Caki2 (cell line): ENCODE measurements at places on chromosomes 4 and X. TPM values are rescaled to one million over a fixed set of nuclear protein-coding genes. Genes with fewer than 3 reads are reported as not detected.
A peak's percentile ranks its signal among the peaks of the same experiment; 100 is the strongest.

- no peak for DNase-seq
Observed at GRCh38 chr4:27790911-27791310, 930.3 kb downstream of the STIM2 start.

DNA sequence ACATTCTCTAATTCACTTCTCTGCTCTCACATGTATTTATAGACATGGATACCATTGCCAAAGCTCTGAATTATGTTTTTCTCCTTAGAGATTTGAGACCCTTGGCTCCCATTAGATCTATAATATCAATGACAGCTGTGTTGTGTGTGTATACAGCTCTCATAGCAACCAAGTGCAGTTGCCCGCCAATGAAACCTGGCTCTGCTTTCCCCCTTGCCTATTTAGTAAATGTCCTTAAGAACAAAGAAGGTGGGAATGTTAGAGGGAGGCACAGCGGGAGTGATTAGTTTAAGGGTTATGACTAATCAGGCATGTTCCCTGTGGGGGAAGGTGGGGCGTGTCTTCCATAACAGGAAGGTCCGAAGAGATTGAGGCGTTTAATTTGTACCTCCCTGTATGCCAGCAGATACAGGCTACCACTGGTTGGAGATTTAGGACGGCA is 100.5 kb upstream of the TBC1D9 start:
- no peak for DNase-seq

GRCh38 chr4:113641025-113641431 is 120.5 kb downstream of the CAMK2D start:
- DNase-seq, result no peak

DNA sequence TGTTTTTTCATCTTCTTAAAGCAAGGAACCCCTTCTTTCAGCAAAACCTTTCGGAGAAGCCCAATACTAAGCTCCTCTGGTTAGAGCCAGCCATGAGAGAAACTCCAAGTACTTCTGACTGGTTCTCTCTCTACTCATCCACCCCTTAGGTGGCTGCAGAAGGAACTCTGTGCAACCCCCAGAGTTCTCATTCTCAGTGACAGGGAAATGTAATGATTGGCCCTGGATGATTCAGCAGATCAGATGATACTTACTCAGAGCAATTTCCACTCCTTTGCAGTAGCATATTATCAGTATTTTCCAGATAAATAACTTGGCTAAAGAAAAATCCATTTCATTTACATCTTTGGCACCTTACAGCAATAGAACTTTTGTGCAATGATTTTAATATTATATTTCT is 3.2 kb downstream of the SPP1 start:
- peak; percentile 78 for DNase-seq

DNA sequence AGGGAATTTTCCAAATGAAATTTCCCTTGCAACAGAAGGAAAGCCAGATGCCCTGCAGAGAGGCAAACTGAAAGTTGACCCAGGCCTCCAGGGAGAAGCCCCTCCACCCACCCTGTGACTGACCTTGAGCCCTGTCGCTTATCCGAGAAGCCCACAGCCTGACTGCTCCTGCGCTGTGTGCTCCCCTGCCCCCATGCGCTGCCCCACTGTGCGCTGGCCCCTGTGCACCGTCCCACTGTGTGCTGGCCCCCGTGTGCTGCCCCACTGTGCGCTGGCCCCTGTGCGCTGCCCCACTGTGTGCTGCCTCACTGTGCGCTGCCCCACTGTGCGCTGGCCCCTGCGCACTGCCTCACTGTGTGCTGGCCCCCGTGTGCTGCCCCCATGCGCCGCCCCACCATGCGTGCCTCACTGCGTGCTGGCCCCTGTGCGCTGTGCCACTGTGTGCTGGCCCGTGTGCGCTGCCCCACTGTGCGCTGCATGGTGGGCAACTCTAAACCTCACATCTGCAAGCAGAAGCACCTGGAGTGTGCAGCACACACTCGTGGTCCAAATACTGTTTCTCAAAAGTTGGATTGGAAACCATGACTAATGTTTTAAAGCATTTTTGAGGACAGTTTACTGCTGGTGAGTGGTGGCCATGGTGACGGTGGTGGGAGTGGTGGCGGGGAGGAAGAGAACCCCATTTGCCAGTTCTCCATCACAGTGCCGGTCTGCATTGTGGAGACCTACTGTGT is 8.3 kb upstream of the GRPEL1 start:
- DNase-seq, result no peak

- no peak for DNase-seq
Observed at GRCh38 chr4:120225527-120225926, 158.9 kb upstream of the MAD2L1 start.

DNA sequence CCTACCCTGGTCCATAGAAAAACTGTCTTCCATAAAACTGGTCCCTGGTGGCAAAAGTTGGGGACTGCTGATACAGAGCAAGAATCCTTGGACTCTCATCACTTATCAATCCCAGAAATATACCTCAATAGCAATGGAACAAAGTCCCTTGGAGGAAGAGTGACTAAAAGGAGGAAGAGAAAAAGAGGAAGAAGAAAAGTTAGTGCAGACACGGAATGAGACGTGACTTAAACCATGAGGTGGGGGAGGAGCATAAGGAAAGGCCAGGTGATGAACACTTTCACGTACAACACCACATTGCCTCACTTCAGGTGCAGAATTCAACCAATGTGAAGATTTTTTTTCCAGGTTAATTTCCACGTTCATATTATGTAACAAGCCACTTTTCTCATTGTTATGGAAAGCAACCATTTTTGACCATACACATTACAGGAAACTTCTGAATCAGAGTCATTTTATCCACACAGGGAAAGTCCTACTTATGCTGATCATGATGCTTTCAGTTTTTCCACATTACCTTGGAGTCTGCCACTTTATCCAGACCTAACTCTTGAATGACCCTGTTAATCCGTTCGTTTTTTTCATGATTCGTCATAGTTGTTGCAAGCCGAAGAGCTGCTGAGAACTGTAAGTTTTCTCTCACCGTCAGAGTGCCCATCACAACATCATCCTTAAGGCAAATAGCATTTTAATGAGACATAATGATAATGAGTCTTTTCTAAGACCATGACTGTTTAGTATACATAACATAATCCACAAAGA is 27.7 kb downstream of the ABCG2 start:
- DNase-seq, result no peak

DNA sequence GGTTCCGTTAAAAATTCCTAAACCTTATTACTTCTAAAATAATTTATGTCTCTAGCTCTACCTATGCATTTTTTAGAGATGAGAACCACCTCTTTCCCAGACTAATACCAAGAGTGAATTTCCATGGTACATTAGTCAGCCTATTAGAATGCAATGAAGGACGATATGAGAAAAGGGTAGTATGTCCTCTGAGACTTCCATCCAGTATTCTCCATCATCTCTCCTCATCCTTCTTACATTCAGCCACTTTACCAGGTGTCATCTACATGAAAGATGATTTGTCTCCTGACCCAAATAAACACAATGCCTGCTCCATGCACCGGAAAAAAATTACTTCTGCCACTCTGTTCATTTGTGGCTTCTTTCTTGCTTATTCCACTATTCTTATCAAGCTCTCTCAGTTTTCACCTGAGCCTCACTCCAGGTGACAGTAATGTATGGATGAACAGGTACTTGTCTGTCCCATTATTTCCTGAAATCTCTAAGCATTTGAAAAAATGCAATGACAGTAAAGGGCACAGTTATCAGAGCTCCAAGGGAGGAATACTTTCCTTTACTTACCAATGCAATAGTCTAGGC is 97.9 kb downstream of the MAB21L2 start:
- DNase-seq, result no peak

GRCh38 chr4:139886798-139887197 is 221.2 kb downstream of the MGST2 start:
- DNase-seq, result no peak

DNA sequence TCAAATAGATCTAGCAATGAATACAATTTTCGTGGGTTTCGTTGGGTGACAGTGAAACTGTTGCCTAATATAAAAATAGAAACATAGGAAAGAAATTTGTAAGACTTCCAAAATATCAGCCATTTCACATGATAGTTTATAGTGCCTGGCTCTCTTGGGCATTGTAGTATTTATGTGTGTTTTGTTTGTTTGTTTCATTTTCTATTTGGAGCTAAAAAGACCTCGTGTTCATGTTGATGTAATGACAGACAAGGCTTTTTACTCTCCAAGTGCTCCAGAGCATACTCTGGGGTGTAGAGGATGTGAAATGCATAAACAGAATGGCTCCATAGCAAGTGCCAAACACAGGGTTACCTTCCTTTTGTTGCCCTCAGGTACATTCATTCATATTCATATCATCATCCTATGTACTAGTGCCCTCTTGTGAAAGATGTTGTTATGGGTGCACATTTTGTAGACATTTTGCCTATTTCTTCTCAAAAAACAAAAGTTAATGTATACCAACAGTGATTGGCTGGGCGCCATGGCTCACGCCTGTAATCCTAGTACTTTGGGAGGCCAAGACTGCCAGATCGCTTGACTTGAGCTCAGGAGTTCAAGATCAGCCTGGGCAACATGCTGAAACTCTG is 100.7 kb upstream of the AMOT start:
- peak; percentile 3 for DNase-seq

DNA sequence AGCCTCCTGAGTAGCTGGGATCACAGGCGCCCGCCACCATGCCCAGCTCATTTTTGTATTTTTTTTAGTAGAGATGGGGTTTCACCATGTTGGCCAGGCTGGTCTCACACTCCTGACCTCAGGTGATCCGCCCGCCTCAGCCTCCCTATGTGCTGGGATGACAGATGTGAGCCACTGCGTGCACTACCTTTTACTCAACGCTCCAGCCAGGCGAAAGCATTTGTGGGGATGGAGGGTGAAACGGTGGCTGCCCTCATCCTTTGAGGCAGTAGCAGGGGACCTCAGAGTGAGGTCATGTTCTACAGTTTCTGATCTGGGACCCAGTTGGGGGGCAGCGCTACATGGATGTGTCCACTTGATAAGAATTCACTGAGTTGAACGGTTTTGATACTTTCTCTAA is 65.8 kb upstream of the GPR78 start:
- no peak for DNase-seq

DNA sequence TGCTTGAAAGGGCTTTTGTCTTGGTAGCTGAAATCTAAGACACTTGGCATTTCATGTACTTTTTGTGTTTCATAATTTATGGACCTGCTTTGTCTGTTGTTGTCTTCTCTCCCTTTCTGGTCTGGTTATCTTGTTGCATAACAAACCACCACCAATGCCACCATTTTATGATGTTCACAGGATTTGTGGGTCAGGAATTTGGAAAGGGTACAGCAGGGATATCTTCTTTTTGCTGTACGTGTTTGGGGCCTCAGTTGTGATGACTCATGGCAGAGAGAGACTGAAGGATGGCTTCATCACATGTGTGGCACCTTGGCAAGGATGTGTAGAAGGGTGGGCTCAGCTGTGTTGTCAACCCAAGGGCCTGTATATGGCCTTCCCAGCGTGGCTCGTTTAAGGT is 35.2 kb downstream of the KDM6A start:
- no peak for DNase-seq

GRCh38 chr4:35525192-35525978 is 718.9 kb downstream of the ARAP2 start:
- DNase-seq, result no peak

GRCh38 chr4:61442936-61443335 is 242.8 kb downstream of the ADGRL3 start:
- DNase-seq, result no peak

GRCh38 chr4:105241451-105241850 is 94.8 kb downstream of the TET2 start:
- DNase-seq, result no peak

DNA sequence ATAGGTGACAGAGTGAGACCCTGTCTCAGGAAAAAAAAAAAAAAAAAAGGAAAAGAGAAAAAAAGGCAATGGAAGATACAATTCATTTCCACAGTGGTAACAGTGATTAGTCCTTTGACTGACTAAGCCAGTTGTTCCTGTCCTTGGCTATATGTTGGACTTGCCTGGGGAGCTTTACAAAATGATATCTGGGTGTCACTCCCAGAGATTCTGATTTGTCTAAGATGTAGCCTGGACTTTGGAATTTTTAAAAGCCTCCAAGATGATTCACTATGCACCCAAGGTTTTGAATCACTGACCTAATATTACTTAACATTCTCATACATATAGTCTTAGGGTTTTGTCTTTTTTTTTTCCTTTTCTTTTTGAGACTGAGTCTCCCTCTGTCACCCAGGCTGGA is 16.9 kb downstream of the HELQ start:
- DNase-seq, result no peak

DNA sequence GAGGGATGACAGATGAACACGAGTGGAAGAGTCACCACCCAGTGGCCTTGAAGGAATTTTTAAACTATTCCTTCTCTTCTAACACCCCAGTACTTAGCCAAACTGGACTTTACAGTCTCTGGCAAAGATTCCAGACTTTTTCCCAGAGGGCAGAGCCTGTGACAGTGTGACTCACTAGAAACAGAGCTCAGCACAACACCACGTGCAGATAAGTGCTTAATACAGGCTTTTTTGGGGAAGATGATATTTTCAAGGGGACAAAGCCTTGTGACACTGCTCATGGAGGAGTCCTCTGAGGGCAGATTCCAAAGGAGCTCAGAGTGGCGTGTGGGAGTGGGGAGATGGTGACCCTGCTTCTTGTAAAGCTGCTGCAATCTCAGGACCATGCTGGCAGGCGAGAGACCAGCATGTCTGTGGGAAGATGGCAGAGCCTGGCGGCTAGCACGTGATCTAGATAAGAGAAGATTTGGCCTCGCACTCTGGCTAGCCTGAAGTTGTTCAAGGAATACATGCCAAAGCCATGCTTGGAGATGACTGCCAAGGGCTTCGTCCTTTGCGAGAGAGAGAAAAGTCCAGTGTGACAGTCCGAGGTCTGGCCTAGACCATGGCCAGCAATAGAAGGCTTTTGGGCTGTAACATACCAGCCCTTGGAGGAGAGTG is 2.4 kb downstream of the RAB33A start:
- DNase-seq, result no peak

GRCh38 chrX:153450114-153450948 is 4.5 kb upstream of the TREX2 start:
- no peak for DNase-seq

- DNase-seq, result no peak
Observed at GRCh38 chr4:102492531-102493241, 8.5 kb upstream of the NFKB1 start.

The TLR10 gene
- not detected in 2 replicates for total RNA-seq

The TLR8 gene
- not detected in 2 replicates for total RNA-seq

The PRR32 gene
- total RNA-seq, result not detected in 2 replicates

The DUSP21 gene
- not detected in 2 replicates for total RNA-seq

The NOX1 gene
- not detected in 2 replicates for total RNA-seq

The RIPPLY1 gene
- total RNA-seq, result not detected in 2 replicates

The RASL11B gene
- total RNA-seq, result not detected in 2 replicates

The NAT8L gene
- 2.7 and 3.0 TPM in 2 replicates for total RNA-seq

The KLKB1 gene
- not detected in 2 replicates for total RNA-seq

The RENBP gene
- total RNA-seq, result 13.5 and 15.5 TPM in 2 replicates

The MMRN1 gene
- total RNA-seq, result not detected in 2 replicates
